ENCODE measurements at places on chromosomes 1 and 21. TPM values are rescaled to one million over a fixed set of nuclear protein-coding genes. Genes with fewer than 3 reads are reported as not detected.
A peak's percentile ranks its signal among the peaks of the same experiment; 100 is the strongest.

GRCh38 chr1:18939398-18940302, 16.8 kb downstream of the IFFO2 start:
- H3K27me3 ChIP-seq: no peaks in the 10 kb centered on the region
- DNase-seq: no peak
- H3K27ac ChIP-seq: peak overlapping the region; percentile 59
- H3K36me3 ChIP-seq: no peaks in the 10 kb centered on the region
- H3K4me3 ChIP-seq: no peak overlapping the region
- H3K4me1 ChIP-seq: peaks cover 21% of the 10 kb centered on the region

- H3K27me3 ChIP-seq: no peaks in the 10 kb centered on the region
- H3K4me3 ChIP-seq: no peak overlapping the region
- H3K27ac ChIP-seq: no peak overlapping the region
- H3K36me3 ChIP-seq: no peaks in the 10 kb centered on the region
- peaks cover 3% of the 10 kb centered on the region for H3K4me1 ChIP-seq
- DNase-seq: no peak
These were observed 28.7 kb downstream of the LYST start for GRCh38 chr1:235838021-235838420.

DNA sequence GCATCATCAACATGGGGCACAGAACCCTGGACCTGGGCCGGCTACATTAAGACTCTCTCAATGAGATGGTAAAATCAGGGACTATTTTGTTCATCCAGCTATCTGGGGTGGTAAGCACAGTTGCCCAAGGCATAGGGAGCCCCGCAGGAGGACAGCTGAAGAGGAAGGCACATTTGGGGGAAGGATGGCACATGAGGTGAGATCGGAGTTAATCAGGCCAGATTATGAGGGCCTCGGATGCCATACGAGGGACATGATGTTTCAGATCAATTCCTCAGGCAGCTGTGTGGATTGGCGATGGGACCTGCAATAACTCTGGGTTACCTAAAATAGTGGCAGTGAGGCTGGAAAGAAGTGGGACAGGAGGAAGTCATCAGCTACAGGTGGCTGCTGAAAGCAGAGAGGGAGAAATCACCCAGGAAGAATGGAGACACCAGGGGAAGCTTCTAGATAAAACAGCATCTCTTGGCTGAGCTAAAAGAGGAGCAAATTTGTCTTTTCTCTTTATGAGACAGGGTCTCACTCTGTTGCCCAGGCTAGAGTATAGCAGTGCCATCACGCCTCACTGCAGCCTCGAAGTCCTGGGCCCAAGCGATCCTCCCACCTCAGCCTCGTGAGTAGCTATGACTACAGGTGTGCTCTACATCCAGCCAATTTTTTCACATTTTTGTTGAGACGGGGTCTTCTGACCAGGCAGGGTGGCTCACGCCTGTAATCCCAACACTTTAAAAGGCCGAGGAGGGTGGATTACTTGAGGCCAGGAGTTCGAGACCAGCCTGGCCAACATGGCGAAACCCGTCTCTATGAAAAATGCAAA, 21.1 kb downstream of the TOMM20 start:
- peaks cover 12% of the 10 kb centered on the region for H3K4me1 ChIP-seq
- DNase-seq: no peak
- H3K27ac ChIP-seq: peak overlapping the region; percentile 0
- peaks cover 17% of the 10 kb centered on the region for H3K36me3 ChIP-seq

DNA sequence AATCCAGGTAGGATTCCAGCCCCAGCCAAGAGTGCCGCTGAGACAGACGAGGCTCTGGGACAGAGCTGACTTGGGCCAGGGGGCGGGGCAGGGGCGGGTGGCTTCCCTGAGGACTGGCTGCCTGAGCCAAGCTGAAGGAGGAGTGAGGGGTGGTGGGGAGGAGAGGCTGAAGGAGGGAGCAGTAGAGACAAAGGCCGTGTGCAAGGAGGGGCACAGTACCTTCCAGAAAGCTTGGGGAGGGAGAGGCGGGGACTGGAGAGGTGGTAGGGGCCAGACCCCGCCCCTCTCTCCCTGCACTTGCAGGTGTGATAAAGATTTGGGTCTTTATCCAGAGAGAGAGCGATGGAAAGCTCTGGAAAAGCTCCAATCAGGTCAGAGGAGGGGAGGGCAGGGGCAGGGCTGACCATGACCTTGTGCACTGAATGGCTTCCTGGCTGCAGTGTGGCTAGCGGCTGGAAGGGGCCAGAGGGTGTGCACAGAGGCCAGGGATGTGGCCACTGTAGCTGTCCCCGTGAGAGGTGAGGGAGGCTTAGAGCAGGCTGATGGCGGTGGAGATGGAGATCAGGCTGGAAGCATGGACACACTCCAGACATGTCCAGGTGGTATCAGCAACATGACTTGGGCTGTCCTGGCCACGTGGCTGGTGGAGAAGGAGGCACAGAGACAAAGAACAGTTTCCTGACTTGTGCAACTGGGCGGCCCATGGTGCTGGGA, 6.7 kb upstream of the EPHA8 start:
- DNase-seq: no peak
- H3K4me1 ChIP-seq: peaks cover 20% of the 10 kb centered on the region
- H3K36me3 ChIP-seq: no peaks in the 10 kb centered on the region
- H3K27me3 ChIP-seq: peaks cover 62% of the 10 kb centered on the region
- peak overlapping the region; percentile 25 for H3K4me3 ChIP-seq
- H3K27ac ChIP-seq: peak overlapping the region; percentile 70

DNA sequence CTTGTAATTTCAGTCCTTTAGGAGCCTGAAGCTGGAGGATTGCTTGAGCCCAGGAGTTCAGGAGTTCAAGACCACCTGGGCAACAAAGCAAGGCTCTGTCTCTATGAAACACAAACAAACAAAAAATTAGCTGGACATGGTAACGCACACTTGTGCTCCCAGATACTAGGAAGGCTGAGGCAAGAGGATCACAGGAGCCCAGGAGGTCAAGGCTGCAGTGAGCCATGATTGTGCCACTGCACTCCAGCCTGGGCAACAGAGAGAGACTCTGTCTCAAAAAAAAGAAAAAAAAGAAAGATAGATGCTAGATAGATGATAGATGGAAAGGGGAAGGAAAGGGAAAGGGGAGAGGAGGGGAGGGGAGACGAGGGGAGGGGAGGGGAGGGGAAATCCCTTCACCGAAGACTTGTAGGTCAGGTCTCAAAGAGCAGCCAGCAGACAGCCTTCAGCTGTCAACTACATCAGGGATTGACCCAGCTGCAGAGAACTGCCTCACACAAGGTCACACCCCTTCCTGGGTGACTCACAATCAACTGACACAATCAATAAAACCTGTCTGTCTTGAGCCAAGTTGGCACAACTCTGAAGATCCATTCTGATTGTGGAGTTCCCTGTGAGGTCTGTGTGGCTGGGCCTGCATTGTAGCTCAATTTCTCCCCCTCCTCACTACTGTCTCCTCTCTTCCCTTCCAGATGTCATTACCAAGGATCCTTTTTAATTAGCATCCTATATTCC, 200.6 kb downstream of the RGS7 start:
- H3K4me1 ChIP-seq: peaks cover 10% of the 10 kb centered on the region
- DNase-seq: no peak
- H3K4me3 ChIP-seq: no peak overlapping the region
- no peaks in the 10 kb centered on the region for H3K27me3 ChIP-seq
- H3K36me3 ChIP-seq: no peaks in the 10 kb centered on the region

- peaks cover 9% of the 10 kb centered on the region for H3K4me1 ChIP-seq
- peak overlapping the region; percentile 4 for H3K27ac ChIP-seq
- no peaks in the 10 kb centered on the region for H3K27me3 ChIP-seq
- peaks cover 33% of the 10 kb centered on the region for H3K36me3 ChIP-seq
- no peak overlapping the region for H3K4me3 ChIP-seq
These were observed 33.8 kb downstream of the C21orf91 start for GRCh38 chr21:17785403-17785788.

The RGS18 gene
- not detected for total RNA-seq

DNA sequence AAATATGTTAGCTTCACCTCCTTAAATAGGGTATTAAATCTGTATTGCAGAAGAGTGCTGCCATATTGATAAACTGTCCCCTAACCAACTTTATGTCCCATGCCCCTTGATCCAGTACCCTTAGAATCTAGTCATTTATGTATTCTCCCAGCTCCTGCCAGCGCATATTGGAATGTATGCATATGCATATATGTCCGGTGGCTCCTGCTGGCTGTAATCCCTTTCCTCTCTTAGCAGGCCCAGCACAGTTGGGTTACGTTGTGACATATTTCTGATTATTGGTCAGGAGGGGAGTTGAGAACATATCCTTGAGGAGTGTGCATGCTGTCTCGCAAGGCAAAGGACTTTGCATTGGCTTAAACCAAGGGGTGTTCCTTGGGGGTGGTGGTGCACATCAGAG, 29.2 kb upstream of the CREG1 start:
- no peak overlapping the region for H3K4me3 ChIP-seq
- H3K27me3 ChIP-seq: no peaks in the 10 kb centered on the region
- H3K4me1 ChIP-seq: no peaks in the 10 kb centered on the region
- no peak for DNase-seq
- no peak overlapping the region for H3K27ac ChIP-seq

The SPRR2E gene
- total RNA-seq: not detected

The OR2L2 gene
- 0.22 TPM for total RNA-seq

GRCh38 chr1:207032528-207033017, at the start of gene C1orf116:
TSS of gene C1orf116 (minus strand) at chr1:207032756. CDS start at chr1:207027598, 5,158 bp downstream.
- peaks cover 55% of the 10 kb centered on the region for H3K4me1 ChIP-seq
- H3K36me3 ChIP-seq: peaks cover under 1% of the 10 kb centered on the region
- DNase-seq: peak; percentile 45
- H3K4me3 ChIP-seq: peak within 1 kb of the TSS; percentile 90
- peak within 1 kb of the TSS; percentile 94 for H3K27ac ChIP-seq
- H3K27me3 ChIP-seq: no peaks in the 10 kb centered on the region

The SLFNL1 gene
- 1.0 TPM for total RNA-seq

- DNase-seq: no peak
- H3K4me1 ChIP-seq: no peaks in the 10 kb centered on the region
- H3K36me3 ChIP-seq: no peaks in the 10 kb centered on the region
- no peak overlapping the region for H3K27ac ChIP-seq
- H3K4me3 ChIP-seq: no peak overlapping the region
These were observed 653.9 kb upstream of the NEGR1 start for GRCh38 chr1:72936151-72936740.

DNA sequence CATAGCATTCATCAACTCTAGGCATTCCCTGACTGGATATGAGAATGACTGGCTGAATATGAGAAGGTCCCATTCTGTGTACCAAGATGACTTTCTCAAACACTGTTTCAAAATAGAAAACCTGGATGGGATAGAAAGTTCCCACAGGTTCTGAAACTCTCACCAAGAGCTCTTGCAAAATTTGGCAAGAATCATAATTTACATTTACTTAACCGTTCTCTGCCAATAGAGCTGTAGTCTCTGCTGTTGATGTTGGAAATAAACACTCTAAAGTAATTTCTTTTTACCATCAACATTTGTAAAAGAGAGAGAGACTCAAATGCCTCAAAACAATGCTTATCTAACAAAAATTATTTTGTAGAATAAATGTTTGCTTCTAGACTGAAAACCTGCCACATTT, 221.1 kb downstream of the LMO4 start:
- no peak overlapping the region for H3K27ac ChIP-seq
- peaks cover 10% of the 10 kb centered on the region for H3K4me1 ChIP-seq
- H3K4me3 ChIP-seq: no peak overlapping the region
- no peak for DNase-seq
- H3K27me3 ChIP-seq: no peaks in the 10 kb centered on the region

The TTLL7 gene
- total RNA-seq: 106 TPM

The ALPL gene
- total RNA-seq: 19.8 TPM

GRCh38 chr1:88890791-88891317, 513 bp downstream of the GTF2B start:
- peaks cover 17% of the 10 kb centered on the region for H3K4me1 ChIP-seq
- peak; percentile 18 for DNase-seq
- peak overlapping the region; percentile 98 for H3K4me3 ChIP-seq
- H3K36me3 ChIP-seq: peaks cover 6% of the 10 kb centered on the region
- peak overlapping the region; percentile 98 for H3K27ac ChIP-seq

DNA sequence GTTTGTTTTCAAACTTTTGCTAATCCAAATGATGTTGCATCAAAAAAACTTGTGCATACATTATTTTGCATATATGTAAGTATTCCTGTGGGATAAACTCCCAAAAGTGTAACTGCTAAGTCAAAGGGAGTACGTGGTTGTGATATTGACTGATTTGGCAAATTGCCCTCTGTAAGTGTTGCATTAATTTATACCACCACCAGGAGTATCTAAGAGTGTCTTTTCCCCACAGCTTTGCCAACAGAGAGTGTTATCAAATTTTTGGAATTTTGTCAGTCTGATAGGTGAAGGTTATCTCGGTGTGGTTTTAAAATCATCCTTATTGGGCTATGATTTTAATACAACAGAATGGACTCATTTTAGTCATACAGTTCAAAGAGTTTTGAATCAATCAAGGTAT, 30.1 kb upstream of the PARP1 start:
- no peaks in the 10 kb centered on the region for H3K36me3 ChIP-seq
- no peak overlapping the region for H3K27ac ChIP-seq
- no peaks in the 10 kb centered on the region for H3K4me1 ChIP-seq
- no peak overlapping the region for H3K4me3 ChIP-seq

- no peak overlapping the region for H3K27ac ChIP-seq
- no peak overlapping the region for H3K4me3 ChIP-seq
- no peak for DNase-seq
- H3K27me3 ChIP-seq: peaks cover 17% of the 10 kb centered on the region
These were observed 6.7 kb downstream of the ZNF648 start for GRCh38 chr1:182054698-182055326.

- H3K4me3 ChIP-seq: no peak overlapping the region
- H3K36me3 ChIP-seq: peaks cover 13% of the 10 kb centered on the region
- H3K4me1 ChIP-seq: peaks cover 15% of the 10 kb centered on the region
- H3K27ac ChIP-seq: peak overlapping the region; percentile 47
- DNase-seq: no peak
These were observed 19.7 kb downstream of the ITSN1 start for GRCh38 chr21:33662046-33662445.

GRCh38 chr21:35398346-35398982, 349.4 kb upstream of the RUNX1 start:
- no peak overlapping the region for H3K27ac ChIP-seq
- no peak for DNase-seq
- no peaks in the 10 kb centered on the region for H3K36me3 ChIP-seq
- no peak overlapping the region for H3K4me3 ChIP-seq
- peaks cover 6% of the 10 kb centered on the region for H3K4me1 ChIP-seq

DNA sequence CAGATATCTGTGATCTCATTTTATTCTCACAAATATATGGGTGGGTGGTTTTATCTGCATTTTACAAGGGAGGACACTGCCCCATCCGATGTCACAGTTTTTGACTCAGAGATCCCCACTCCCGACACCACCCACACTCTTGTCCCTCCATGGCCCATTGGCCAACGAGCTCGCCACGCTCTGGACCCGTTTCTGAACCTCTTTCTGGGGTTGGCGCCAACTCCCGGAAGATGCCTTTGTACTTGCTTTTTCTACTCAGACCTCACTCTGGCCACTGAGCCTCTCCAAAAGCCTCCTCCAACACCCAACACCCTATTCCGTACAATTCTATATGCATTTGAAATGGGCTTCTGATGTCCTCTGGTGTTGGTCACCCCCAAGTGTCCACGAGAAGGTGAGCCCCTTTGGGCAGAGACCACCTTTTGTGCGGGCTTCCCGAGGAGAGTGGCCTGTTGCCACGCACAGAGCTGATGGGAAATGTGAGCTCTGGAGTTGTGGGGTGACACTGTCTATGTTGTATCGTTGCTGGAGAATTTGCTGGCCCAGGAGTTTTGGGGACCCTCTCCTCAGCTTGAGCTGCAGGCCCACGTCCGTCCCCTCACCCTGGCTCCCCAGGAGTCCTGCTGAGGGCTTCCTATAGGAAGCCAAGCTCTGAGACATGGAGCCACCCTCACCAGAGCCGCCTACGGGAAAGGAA, 366.9 kb upstream of the VAMP3 start:
- DNase-seq: no peak
- no peaks in the 10 kb centered on the region for H3K4me1 ChIP-seq
- H3K27me3 ChIP-seq: no peaks in the 10 kb centered on the region
- no peak overlapping the region for H3K27ac ChIP-seq
- no peaks in the 10 kb centered on the region for H3K36me3 ChIP-seq
- H3K4me3 ChIP-seq: no peak overlapping the region
